ENCODE measurements at places on chromosomes 4 and X. TPM values are rescaled to one million over a fixed set of nuclear protein-coding genes. Genes with fewer than 3 reads are reported as not detected.

DNA sequence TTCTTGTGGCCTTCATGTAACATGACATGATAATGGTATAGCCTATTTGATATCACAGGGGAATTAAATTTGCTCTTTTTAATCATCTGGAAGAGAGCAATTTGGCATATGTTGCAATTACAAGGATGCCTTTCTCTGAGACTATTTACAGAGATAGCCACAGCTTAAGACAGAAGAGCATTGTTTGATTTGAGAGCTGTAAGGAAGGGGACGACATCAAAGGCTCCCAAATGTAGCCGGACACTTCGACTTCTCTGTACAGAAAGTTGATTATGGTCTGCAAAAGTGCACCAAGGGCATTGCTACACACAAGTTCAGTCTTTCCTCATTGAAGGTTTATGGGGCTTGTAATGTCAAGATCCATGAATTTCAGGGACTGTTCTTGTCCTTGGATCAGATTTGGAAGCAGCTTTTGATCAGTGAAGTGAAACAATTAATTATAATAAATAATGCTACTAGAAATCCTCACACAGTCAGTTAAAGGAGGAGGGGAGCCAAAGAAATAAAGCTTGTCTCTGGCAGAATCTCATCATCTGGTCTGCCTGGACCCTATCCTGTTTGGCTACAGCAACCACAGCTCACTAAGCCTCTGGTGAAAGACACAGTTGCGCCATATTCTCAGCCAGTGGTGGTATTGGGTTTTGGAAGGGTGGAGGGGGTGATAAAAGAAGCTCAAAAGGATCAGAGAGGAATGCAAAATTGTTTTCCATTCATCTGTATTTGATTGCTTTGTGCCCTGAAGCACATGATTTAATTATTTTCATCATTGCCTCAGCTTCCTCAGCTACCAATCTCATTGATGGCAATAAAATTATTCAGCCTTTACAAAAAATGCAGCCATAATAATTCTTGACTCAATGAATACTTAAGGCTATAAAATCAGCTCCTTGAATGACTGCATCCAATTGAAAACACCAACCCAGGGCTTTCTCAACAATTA lies 654.3 kb upstream of the LCORL start:
- no peak for DNase-seq

DNA sequence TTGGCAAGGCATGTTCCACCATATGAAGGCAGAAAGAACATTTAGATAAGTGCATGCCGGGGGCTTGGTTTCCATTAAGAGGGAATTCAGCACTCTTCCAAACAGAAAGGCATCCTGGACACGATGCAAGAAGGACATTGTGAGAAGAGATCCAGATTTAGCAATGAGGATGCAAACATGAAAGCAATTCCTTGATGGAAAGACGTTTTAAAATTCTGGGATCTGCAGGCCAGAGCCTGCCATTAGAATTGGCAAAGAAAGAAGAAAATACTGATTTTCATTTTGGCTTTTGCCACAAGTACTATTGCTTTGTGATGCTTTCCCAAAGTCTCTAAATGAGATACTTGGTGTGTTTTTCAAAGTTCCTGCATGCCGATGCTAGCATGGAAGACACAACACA lies 367.6 kb downstream of the PPP3CA start:
- DNase-seq: no peak

- DNase-seq: no peak
These were observed 234.5 kb downstream of the FBXW7 start for GRCh38 chr4:152301381-152301780.

Gene LGI2
- 9.1 TPM for total RNA-seq

Gene CC2D2A
- total RNA-seq: 16.3 TPM

Gene TEX11
- not detected for total RNA-seq

Gene KLF8
- 7.2 TPM for total RNA-seq

Gene NAP1L3
- total RNA-seq: not detected

All from stomach (tissue), 19 donors.